ENCODE measurements at places on chromosomes 12 and 14.

DNA sequence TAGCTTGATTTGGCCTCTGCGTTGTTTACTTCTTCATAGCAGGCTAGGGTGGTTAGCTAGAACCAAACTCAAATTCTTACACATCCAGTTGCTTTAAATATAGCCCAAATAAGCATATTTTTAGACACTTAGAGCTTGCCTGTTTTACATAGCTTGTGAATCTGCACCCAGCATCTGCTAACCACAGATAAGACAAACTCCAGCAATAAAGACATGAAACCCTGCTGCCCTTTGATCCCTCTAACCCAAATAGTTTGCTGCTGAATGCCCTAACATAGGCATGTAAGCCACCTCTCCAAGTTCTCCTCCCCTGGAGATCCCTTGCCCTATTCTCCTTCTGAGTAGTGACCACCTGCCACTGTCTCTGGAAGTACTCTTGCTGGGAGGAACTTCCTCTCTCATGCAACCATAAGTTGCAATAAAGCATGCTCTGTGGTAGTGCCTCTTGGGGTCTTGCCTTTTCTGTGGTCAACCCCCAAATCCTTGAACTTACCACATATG, 185.6 kb downstream of the TMEM117 start:
- DNase-seq, result no peak

DNA sequence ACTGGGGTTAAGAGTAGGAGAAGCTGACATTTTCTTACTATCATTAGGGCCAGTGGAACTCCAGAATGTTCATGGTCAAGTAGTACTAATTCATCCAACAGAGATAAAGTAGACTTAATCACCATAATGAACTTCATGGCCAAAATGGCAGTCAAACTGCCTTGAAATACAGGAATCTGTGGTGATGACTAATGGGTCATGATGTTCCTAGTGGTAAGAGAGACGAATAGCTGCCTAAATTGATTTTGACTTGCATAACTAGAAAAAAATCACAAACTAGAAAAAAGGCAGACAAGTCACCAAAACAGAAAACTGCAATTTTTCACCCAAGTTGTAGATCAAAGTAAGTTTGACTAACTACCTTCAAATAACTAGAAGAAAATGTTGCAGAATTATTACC, 138.5 kb downstream of the MGAT4C start:
- DNase-seq, result no peak

- no peak for DNase-seq
Observed at GRCh38 chr12:117481470-117481869, 120.0 kb upstream of the NOS1 start.

DNA sequence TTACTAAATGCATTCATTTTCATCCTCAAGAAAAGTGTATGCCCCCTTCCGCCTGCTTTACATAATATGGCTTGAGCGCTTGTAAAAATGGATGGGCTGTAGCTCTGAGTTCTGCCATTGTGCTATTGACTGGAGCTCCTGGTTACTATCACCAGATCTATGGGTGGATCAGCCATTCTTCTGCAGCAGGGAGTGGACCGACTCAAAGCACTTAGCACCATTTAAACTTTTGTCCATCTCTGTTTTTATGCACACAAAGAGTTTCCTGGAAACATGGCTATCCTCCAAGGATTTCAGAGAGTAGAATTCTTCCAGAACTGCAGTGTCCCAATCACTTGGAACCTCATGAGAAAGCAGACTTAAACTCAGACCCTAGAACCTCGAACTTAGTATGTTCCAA, 4.5 kb upstream of the NUMB start:
- DNase-seq, result no peak

GRCh38 chr12:66066137-66066928, 64.2 kb downstream of the LLPH start:
- no peak for DNase-seq

- no peak for DNase-seq
Observed at GRCh38 chr12:52774629-52775250, 2.4 kb downstream of the KRT76 start.

GRCh38 chr12:49647827-49648711, 24.7 kb downstream of the PRPF40B start:
- no peak for DNase-seq

GRCh38 chr12:116143909-116144308, 133.6 kb downstream of the MED13L start:
- DNase-seq, result no peak

DNA sequence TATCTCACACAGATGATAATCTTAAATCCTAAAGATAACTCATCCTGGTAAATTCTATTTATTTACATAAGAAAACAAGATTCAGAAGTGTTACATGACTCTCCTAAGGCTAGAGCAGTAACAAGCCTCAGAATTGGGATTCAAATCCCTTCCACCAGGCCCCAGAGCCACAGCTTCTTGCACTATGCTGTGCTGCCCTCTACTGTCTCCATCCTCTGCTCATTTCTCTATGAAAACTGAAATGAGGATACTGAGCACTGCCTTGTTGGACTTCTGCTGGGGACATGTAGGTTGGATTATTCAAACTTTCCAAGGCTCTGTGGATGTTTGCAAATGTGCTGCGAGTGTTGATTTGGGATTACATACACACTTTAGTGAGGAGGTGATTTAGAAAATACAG, 23.5 kb upstream of the C12orf50 start:
- DNase-seq, result peak; percentile 38

DNA sequence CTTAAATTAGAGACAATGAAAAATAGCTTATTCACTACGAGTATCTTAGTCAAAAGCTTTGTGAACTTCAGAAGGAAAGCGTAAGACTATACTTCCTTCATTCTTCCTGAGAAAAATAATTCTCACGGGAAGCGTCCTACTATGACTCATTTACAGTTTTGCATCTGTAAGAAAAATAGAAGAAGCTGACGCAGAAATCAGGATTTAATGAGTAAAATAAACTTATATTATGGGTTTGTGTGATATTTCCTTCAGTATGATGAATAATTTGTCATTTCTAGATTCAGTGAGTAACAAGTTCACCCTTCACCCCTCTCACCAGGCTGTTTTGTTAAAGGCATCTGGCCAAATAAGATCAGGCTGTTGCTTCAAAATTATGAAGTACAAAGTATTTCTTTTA, 17.8 kb upstream of the PDE3A start:
- DNase-seq, result no peak

DNA sequence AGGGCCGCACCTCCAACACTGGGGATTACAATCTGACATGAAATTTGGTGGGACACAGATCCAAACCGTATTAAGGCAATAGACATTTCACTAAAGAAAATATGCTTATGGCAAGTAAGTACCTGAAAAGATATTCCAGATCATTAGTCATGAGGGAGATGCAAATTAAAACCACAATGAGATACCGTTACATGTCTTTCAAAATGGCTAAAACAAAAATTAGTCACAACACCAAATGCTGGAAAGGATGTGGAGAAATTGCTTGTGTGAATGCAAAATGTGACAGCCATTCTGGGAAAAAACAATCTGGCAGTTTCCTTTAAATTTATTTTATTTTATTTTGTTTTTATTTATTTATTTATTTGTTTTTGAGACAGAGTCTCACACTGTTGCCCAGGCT, 82.3 kb upstream of the PTGDR start:
- DNase-seq, result no peak

DNA sequence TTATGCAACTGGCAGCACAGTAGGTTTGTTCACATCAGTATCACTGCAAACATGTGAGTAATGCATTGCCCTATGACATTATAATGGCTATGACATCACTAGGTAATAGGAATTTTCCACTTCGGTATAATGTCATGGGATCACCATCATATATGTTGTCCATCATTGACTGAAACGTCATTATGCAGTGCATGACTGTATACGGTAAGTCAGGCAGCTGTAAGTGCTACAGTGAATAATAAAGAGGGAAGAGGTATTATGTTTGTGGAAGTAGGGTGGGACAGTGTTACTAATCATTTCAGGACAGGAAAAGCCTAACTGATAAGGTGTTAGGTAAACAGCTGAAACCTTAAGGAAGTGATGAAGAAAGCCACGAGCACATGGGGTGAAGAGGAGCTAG, 68.1 kb downstream of the ANO4 start:
- no peak for DNase-seq

GRCh38 chr12:120504587-120504986, 8.7 kb downstream of the DYNLL1 start:
- no peak for DNase-seq

DNA sequence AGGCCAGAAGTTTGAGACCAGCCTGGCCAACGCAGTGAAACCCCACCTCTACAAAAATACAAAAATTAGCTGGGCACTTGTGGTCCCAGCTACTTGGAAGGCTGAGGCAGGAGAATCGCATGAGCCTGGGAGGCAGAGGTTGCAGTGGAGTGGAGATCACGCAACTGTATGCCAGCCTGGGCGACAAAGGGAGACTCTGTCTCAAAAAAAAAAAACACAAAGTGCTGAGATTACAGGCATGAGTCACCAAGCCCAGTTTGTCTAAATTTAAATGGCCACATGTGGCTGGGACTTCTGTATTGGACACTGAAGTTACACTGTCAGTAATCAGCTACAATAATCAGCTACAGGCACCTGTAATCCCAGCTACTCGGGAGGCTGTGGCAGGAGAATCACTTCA, 100.9 kb upstream of the AEBP2 start:
- DNase-seq, result no peak

DNA sequence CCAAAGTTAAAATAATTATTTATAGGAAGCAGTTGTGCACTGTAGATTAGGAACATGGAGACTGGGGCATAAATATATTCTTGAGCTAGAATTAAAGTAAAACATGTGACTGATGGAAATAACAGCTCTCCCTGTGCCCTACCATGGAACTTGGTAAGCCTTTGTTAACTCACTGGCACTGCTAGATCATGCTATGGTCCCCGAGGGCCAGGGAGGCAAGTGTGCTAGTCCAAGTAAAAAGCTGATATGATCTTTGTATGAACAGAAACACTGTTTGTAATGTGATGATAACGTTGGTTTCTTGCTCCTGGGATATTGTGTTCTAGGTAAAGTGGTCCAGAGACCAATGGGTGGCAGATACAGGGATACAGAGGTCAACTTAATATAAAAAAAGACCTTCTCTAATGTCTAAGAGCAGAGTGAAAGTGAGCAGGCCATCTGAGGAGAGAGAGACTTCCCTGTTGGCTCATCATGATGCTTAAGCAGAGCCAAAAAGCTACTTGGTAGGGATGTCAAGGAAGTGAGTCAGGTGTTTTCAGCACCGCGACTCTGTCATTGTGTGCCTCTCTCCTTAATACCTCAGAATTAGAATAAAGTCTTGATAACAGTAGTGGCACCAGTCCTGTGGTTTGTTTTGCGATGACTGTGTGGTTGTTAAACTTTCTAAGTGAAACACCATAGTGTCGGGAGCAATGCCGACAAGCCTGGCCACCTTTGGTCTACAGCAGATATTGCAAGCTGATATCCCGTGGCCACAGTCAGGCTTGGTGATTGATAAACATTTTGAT, 27.6 kb downstream of the BICD1 start:
- no peak for DNase-seq

DNA sequence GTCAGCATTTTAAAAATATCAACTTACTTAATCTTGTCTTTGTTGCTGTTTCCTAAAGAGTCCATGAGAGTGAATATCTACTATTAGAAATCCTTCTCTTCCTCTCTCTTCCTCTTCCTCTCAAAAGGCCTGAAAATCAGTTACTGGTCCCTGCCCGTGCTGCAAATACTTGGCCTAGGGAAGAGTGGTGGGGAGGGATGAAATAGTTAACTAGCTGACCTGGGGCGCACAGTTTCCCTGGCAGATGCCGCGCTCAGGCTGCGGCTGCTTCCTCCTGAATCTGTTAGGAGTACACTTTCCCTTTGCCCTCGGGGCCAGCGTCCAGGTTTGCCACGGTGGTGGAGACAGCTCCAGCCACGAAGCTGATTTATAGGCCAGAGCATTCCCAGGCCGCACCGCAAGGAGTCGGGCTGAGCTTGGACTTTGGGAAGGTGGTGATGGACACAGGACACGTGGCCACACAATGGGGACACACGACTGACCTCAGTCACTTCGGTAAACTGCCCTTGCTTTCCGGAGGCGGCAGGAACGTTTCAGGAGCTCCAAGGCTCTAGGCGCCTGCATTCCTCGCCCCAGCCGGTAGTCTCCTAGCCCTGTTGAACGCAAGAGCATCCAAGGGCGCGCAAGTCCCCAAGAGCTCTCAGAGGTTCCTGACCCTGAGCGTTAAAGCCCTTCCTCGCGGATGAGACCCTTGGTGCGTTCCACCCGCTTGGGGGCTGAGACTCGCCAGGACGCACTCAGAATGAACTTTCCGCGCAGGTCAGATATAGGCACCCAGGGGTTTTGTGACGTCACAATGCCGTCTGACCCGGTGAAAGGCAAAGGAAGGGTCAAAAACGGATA, 7.1 kb upstream of the ASCL1 start:
- DNase-seq, result no peak

DNA sequence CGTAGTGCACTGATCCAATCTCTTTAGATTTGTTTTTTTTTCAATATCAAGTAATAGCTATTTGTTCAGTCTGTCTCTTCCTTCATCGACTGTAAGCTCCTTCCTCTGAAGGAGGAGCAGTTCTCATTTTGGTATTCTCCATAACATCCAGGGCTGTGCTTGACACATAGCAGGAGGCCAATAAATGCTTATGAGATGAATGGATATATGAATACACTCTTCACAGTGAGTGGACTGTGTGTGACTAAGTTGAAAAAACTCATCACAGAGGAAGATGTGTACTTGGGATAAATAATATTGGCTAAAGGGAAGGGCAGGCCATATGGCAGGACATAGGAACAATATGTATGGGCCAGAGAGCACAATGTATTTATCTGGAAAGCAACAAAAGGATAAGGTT, 205.3 kb upstream of the PRICKLE1 start:
- no peak for DNase-seq

- DNase-seq, result no peak
Observed at GRCh38 chr14:95490727-95491451, 25.6 kb downstream of the SYNE3 start.

All from AML-193 (cell line).